Omental fat pad (tissue), 4 donors: ENCODE measurements at places on chromosomes 6 and 20. TPM values are rescaled to one million over a fixed set of nuclear protein-coding genes. Genes with fewer than 3 reads are reported as not detected.
A peak's percentile ranks its signal among the peaks of the same experiment; 100 is the strongest.

DNA sequence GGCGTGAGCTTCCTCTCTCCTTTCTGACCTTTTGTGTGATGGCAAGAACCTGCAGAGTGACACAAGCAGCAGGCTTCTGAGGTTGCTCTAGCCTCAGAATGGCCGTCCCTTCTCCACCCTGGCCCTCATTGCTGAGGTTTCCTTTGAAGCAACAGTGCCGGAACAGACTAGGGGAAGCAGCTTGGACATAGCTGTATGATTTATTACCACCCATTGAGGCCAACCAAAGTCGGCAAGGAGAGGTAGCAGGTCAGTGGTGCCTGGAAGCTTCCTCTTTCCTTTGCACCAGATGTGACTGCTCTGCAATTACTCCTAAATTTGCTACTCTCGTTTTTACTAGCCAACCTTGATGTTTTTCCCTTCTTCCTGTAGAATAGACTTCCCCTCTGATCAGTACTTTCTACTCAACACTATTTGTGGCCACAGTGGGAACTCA is 31.4 kb downstream of the PTPN1 start:
- DNase-seq, result no peak

DNA sequence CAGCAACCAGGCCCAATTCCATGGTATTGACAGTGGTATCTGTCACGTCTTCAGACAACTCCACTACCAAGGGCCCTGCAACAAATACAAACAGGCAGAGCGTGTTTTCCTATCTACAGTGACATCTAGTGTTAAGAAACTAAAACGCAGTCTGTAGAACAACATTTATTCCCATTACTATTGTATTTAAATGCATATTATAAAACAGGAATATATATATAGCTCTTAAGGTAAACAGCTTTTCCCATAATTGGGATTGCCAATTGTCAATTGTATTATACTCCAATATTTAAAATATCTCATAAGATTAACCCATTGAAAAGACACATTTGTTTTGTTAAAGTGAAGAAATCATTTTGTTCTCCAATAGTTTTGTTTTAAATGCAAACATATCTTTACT is 97.2 kb downstream of the KIF16B start:
- no peak for DNase-seq

DNA sequence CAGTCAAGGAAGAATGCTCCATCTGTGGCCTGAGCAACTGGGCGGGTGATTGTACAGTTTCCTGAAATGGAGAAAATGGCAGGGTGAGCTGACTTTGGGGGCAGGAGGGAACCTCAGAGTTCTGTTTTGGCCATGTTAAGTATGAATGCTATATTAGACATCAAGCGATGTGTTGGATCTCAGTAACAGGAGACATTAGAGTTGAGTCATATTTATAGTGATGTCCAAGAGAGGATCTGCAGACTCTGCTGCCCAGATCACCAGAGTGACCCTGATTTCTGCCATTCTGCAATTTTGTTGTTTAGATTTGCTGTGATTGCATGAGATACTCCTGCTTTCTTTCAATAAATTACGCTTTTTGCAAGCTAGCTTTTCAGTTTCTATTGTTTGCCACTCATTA is 131.4 kb upstream of the ENPP5 start:
- no peak for DNase-seq

- DNase-seq, result no peak
Measured at GRCh38 chr6:83365931-83366330, 64.9 kb downstream of the ME1 start.

DNA sequence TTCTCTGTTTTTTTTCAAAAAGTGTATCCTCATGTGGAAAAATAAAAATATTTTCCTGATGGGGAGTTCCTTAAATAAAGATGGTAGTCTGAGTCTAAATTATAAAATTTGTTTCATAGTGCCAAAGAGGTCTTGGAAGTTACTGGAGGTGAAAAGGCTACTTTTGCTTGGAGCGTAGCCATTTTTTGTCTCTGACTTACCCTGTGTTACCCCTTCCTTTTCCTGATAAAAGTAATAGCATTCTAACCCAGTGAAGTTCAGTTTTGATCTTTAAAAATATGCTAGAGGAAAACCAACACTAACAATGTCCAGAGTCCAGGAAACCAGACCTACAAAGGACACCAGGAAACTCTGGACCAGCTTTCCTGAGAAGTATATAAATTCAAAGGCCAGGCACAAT is 112.2 kb upstream of the FOXO3 start:
- no peak for DNase-seq

LPIN3 gene
- total RNA-seq, result 25.5 TPM

- DNase-seq, result no peak
Measured at GRCh38 chr6:67790569-67790968, 844.5 kb upstream of the ADGRB3 start.

DNA sequence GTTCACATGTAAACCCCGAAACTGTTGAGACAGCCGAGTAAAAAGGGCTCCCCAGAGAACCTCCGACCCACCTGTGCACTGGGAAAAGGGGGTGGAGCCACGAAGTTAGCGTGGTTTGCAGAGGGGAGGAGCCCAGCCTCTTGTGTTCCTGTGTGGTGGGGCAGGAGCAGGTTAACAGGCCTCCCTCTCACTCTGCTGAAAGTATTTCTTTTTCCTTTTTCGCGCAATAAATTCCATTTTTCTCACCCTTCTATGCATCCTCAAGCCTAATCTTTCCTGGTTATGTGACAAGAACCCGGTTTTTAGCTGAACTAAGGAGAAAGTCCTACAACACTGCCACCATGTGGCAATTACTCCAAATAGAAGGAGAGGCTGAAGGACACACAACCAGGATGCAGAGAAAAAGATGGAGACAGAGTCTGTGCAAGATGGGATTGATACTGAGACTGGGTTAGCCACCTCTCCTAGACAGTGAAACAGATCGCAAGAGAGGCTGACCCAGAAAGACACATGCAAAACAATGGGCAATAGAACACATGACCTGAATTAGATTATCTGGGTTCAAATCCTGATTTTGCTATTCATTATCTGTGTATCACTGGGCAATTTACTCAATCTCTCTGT is 168.7 kb upstream of the PRSS16 start:
- peak; percentile 23 for DNase-seq

DNA sequence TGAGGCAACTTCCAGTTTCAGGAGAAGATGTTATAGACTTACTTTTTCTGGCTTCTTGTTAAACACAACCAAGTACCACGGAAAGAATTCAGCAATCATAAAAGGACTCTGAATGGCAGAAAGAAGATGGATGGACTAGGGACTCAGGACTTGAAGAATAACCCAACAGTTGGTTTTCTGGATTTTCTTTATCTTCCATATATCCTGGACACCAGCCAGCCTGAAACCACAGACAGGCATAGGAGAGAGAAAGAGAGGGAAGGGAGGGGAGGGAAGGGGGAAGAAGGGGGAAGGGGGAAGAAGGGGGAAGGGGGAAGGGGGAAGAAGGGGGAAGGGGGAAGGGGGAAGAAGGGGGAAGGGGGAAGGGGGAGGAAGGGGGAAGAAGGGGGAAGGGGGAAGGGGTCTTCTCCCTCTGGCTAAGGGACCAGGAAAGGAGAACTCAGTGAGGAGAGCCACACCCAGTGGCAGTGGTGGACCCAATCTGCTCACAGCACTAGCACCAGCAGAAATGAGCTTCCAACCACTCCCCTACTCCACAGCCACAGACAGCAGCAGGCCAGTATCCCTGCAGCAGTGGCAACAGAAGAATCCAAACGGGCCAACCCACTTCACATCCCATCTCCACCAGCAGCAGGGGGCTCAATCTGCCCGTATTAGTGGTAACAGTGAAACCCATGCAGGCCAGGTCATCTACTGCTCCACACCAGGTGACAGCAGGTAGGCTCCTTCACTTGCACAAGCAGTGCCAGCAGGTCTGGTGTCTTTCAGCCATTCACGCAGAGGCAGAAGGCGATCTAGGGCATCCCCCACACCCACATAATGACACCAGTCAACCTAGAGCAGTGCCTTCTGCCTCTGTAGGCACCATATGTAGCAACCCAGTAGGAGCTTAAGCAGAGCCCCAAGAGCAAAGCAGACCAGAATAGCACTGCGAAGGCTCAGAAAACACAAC is 78.6 kb downstream of the TRMT6 start:
- DNase-seq, result no peak

DNA sequence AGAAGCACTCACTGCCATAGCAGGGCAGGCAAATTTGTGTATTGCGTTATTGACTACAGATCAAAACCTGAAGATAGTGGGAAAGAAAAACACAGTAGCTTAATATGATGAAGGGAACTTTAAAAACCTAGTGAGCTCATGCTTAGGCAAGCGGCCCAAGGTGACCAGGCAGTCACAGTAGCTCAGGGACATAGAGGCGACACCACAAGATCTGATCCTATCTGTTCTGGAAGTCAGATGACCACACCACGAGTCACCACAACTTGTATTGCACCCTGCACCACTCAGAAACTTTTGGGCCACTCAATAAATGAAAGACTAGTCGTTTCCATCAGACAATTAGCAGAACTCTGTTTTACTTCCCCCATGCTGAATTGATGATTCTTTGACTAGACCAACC is 4.9 kb downstream of the CLIC5 start:
- no peak for DNase-seq

DZANK1 gene
- 1.9 TPM for total RNA-seq

DNA sequence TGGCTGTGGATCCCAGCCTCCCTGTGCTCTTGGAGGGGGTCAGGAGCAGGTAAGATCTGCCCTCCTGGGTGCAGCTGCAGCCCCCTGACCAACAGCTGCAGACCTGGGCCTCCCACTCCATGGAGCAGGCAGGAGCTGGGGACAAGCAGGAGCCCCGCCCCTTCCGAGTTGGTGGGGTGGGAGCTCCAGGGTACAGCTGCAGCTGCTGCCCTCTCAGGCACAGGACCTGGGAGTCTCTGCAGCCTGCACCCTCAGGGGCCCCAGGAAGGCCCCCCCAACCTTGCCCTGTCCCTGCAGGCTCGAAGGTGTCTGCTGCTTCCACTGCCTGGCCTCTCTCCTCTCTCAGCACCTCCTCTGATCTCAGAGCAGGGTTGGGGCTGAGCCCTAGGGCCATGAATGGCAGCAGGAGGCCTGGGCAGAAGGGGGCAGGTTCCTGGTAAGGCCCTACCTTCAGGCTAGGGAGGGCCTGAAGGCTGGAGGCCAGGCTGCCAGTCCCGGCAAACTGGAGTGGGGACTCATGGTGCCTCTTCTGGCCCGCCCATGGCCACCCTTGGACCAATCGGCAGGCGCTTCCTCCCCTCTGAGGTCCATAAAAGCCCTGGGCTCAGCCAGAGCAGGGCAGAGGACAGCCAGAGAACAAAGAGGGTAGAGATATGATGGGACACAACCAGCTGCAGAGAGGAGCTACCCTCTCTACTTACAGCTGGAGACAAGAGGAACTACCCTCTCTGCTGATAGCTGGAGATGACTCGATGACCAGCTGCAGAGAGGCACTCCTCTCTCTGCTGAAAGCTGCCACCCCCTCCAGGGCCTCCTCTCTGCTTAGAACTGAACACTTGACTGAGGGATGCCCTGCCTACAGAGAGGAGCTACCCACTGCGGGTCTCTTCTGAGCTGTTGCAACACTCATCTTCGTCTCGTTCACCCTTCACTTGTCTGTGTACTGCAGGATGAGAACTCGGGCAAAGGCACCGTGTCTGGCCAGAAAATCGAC is 7.8 kb upstream of the PACSIN1 start:
- no peak for DNase-seq

GRCh38 chr6:163732479-163732878 is 318.0 kb downstream of the QKI start:
- no peak for DNase-seq

DNA sequence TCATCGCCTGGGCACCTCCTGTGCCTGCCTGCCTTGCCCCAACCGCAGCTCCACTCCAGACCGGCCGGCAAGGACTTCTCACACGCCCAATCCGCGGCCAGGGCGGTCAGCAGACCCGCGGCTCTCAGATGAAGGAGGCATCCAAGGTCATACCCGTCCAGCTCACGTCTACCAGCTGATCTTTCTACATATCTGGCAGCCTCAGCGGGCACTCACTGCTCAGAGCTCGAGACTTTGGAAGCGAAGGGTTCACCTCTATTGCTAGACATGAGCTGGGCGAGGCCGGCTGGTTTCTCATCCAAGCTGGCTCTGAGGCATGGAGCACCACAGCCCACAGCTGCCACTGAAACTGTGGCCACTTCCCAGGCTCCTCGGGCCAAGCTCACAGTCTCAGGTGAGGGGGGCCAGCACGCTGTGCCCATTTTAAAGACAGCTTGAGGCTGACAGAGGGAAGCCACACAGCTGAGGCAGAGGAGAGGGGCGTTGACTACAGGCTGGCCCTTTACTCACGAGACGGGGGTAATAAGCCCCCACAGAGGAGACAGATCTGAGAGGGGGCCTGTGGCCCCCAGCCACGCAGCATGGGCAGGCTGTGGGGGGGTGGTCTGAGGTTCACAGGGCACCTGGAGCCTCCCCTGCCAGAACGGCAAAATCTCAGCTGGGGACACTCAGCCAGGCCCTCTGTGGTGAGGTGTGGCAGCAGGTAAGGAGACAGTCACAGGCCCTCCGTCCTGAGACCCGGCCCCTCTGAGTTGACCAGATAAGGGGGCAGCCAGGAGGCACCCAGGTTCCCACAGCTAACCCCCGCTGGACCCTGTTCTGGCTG is 2.0 kb downstream of the LAMA5 start:
- DNase-seq, result no peak
